ENCODE measurements at places on chromosomes 7 and 10.

- DNase-seq: no peak
Measured at GRCh38 chr7:139515266-139515665, 8.2 kb upstream of the CLEC2L start.

- no peak for DNase-seq
Measured at GRCh38 chr7:137873524-137873923, 26.8 kb upstream of the DGKI start.

GRCh38 chr7:139698844-139699243 lies 79.0 kb downstream of the HIPK2 start:
- no peak for DNase-seq

DNA sequence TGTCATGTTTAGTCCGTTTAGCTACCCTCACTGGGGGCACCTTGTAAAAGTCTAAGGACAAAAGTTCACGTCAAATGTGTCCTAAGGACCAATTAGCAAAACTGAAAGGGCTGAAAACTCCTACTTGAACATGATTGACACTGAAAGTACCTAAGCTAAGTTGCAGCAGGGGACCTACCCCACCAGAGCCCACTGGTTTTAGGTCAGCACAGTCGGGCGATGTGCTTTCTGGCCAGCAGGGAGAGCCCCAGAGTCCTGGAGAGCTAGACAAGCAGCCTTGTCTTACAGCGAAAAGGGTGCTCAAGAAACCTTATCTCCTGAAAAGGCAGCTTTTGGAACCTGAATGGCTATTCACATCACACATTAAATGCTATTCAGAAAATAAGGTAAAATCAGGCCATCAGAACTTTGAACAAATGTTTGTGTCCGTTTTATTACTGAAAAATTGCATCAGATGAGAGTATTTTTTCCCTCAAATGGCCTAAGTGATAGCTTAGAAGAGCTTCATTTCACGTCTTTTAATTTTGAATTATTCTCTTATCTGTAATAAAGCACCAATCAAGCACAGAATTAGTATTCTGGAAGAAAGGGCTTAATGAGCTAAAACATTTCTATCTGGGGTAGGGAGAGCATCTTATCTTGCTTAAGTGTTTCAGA lies 52.2 kb upstream of the MKI67 start:
- no peak for DNase-seq

DNA sequence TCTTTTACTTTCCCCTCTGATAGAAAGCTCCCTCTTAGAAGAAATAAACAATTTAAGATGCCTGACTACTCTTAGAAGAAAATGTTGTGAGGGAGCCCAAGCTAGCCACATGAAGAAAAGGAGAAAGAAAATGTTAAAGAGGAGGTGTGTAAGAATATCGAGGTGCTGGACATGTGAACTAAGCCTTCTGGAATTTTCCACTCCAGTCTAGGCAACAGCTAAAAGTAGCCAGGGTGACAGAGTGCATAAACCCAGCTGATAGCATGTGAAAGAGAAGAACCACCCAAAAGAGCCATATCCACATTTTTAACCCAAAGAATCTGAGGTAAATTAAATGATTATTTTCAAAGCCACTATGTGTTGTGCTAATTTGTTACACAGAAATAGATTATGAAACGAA lies 1690.6 kb upstream of the LRRTM3 start:
- DNase-seq: no peak

GRCh38 chr10:78931321-78932053 lies 137.3 kb upstream of the ZMIZ1 start:
- DNase-seq: no peak

- no peak for DNase-seq
Measured at GRCh38 chr7:155188357-155188756, 109.3 kb upstream of the INSIG1 start.

DNA sequence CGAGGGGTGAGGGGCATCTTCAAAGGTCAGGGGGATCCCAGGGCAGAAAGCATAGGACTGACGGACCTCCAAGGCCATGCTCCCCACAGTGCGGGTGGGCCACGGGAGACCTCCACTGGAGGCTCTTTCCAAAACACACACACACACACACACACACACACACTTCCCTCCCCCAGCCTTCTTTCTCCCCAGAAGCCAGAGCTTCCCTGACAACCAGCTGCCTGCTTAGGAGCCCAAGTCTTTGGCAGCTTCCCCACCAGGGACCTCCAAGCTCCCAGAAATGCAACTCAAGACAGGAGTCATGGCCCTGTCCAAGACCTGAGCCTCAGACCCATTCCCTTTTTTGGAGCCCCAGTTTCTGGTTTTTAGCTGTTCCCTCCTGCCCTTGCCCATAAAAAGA lies 710 bp upstream of the C10orf105 start:
- DNase-seq: no peak
